ENCODE measurements at places on chromosomes 2 and 18.

GRCh38 chr18:49476664-49477411, 10.2 kb downstream of the C18orf32 start:
- DNase-seq, result no peak

- no peak for DNase-seq
Observed at GRCh38 chr2:169469952-169470572, 9.2 kb upstream of the BBS5 start.

GRCh38 chr18:79583984-79584401, 95.6 kb upstream of the CTDP1 start:
- no peak for DNase-seq

DNA sequence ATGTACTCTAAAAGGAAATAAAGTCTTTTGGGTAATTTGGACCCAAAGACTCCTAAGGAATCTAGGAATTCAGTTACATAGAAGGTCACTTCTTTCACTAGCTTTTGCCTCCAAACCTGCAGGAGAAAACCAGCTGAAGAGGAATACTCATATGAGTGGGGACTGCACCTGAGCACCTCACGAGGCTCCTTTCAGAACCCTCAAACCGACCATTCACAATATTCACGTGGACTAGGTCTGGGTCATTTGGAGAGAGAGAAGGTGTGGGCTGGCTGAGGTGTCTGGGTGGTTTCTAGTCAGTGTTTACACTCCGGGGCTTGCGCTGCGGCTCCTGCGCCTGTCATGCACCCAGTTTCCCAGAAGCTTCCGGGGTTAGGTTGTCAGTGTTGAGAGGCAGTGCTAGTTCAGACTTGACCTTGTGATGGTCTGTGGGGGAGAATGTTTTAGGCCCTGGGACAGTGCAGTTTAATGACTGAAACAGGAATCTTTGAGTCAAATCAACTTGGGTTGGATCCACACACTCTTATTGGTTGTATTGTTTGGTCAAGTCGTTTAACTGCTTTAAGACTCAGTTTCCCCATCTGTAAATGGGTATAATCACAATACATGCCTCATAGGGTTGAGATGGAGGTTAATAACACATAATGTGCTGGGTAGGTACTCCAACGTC, 78.4 kb downstream of the LIMS1 start:
- no peak for DNase-seq

Data from DMS 273 treated with DMSO at 0.1 percent for 48 hours (cell line).